ENCODE measurements at places on chromosomes 13 and 19. TPM values are rescaled to one million over a fixed set of nuclear protein-coding genes. Genes with fewer than 3 reads are reported as not detected.

- no peak for DNase-seq
These were observed 18.4 kb upstream of the RUBCNL start for GRCh38 chr13:46405457-46405856.

DNA sequence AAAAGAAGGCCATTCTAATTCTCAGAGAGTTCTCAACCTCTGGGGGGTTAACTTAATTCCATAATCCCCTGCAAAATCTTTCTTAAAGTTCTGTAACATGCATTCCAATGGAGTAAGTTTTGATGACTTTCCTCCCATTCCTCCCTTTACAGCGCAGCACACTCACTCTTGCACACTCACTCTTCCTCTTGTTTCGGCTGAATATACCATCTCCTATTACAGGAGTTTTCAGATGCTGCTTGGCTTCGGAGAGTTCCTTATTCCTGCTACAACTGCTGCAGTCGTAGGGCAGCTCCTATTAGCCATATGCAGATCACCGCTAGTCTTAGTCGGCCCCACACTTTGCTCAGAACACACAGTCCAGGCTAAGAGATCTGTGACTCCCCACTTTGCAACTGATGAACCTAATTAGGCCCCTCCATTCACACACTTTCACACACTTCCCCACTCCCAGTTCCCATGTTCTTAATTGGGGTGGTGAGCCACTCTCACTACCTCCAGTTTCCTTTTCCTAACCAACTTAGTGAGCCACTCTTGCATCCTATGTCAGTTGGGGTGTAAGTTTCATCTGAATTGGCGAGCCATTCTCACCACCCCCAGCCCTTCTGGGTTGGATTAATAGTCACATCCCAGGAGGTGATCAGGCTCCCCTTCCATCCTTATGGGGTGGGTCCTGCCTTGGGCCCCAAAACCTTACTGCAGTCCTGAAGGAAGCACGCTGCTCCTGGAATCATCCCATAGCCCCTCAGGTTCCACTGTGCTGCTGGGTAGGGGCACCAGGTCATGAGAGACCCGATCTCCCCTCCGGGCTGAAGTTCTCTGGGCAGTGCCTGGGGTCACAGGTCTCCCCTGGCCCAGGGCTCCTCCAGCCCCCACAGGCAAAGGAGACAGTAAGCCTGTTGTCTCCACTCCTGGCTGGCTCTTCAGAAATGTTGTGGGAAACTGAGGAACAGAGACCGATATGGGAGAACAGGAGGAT lies 53.9 kb downstream of the OR10H4 start:
- no peak for DNase-seq

DNA sequence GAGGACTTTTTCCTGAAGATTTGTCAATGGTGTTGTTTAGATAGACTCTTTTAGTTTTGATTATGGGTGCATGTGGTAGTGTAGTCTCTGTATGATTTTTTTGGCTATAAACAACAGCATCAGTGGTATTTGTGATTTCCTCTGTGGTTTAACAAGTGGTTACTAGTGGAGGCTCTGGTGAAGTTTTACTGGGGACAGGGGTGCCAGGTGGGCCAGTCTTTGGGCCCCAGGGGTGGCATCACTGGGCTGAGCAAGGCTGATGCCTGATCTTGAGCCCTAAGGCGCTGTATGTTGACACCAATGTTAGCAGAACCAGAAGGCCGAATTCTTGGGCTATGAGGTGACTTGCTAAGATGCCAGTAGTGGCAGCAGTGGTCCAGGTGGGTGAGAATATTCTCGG lies 811.4 kb downstream of the DACH1 start:
- no peak for DNase-seq

The LILRA1 gene
- not detected for total RNA-seq

GRCh38 chr13:21625366-21625765 lies 21.4 kb upstream of the MICU2 start:
- DNase-seq, result no peak

GRCh38 chr13:91825516-91825915 lies 427.1 kb downstream of the GPC5 start:
- DNase-seq, result no peak

GRCh38 chr13:93345770-93346169 lies 119.2 kb downstream of the GPC6 start:
- no peak for DNase-seq

DNA sequence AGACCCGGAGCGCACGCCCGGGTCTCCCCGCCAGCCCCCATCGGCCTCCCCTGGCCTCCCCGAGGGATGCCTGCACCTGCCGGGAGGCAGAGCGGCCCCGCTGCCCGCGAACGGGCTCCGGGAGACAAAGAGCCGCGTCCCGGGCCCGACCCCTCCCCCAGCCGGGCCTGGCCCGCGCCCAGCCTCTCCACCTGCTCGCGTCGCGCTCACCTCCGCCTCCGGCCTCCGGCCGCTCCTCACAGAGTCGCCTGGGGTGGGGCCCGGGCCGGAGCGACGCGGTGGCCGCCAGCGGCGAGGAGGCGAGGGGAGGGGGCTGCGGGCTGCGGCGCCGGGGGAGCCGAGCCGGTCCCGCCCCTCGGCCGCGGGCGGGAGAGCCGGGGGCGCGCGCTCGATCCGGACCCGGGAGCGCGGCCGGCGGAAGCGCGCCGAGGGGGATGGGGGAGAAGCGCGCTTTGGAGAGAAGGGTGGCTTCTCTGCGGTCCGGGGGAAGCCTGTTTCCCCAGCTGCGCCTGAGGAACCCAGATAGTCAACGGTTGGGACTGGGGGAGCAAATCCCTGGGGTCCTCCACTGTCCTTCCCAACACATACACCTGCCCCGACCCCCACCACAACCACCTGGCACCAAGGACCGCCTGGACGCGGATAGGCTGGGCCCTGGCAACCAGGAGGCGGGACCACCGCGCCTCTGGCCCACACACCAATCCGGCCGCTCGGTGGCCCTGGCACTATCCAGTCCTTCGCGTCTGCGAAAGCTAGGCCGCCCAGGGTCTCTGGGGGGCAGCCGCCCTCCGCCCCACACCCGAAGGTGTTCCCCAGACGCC lies at the start of gene PRR36:
Gene PRR36, minus strand, starts transcription at position 315 of the 821 bp plus-strand sequence. CDS start 701 bp downstream, outside the sequence.
- DNase-seq, result no peak

DNA sequence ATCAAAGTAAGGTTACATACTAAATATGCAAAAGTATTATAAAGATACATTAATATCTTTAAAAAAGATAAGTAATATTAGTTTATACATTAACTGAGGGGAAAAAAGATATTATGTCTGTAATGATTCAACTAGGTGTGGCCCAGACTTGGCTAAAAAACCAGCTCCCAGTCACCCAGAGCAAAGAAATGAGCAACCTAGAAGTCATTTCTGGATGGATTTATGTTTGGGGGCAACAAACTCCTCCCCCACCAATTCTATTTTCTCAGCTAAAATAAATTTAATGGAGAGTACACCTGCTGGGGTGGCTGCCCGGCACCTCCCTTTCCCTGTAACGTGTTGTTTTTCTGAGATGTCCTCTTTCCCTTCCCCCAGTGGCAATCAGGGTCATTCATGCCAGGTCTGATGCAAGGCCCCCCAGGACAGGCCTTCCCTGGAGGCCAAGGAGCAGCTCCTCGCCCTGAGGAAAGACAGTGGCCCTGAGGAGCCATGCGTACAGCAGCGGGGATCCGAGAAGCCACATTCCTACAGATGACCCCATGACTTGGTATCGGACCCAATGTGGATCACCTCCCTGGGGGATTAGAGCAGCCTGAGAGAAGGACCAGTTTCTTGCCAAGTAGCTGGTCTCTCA lies 78.6 kb upstream of the DOCK9 start:
- DNase-seq, result no peak

DNA sequence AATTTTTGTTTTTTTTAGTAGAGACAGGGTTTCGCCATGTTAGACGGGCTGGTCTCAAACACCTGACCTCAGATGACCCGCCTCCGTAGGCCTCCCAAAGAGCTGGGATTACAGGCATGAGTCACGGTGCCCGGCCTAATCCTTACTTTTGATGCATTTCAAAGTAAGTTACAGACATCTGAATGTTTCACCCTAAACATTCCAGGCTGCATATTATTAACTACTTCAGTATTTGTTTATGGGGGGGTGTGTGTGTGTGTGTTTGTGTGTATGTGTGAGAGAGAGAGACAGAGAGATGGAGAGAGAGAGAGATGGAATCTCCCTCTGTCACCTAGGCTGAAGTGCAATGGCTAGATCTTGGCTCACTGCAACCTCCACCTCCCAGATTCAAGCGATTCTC lies 13.1 kb downstream of the SULT2B1 start:
- no peak for DNase-seq

DNA sequence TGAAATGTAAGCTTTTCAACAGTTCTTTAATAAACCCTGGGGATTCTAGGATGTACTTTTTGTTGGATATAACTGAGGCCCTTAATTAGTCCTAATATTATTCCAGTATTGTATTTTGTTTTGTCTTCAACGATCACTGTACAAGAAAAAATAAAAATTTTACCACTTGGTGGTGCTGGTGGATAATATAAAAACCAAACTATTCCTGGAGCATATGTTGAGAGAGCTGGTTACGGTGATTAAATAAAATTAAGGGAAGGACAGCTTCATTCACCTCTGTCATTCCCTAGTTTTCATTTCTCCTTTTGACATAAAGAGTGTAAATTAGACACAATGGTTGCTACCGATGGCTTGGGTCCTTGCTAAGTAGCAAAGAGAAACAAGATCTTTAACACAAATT lies 598.6 kb upstream of the PCDH20 start:
- no peak for DNase-seq

DNA sequence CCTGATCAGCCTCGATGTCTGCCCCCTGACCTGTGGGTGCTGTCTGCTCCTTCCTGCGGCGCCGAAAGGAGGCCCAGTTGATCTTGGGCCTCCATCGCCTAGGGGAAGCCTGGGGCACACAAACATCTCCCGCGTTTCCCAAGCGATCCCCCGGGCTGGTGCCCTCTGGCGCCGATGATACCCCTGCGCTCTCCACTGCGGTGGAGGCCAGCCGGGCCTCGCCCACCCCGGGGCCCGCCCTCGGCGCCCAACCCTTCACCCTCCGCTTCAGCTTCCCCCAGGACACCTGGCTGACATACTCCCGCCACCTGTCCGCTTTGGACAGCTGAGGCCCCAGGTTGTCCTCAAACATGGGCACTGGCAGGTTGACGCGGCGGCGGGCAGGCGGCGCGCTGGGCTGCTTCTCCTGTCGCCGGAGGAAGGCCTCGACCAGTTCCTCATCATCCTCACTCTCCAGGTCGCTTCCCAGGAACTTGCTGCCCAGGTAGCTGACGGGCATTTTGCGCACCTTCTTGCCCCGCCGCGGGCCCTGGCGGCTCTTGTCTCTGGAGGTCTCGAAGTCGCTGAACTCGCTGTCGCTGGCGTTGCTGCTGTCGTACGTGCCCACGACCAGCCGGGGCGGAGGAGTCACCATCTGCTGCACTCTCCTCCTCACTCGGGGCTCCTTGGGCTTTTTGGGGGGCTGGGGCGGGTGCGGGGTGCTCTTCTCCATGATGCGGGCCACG lies 1.3 kb downstream of the CCDC8 start:
- no peak for DNase-seq

GRCh38 chr13:99386911-99387788 lies 80.0 kb upstream of the GPR183 start:
- DNase-seq, result peak; percentile 93

DNA sequence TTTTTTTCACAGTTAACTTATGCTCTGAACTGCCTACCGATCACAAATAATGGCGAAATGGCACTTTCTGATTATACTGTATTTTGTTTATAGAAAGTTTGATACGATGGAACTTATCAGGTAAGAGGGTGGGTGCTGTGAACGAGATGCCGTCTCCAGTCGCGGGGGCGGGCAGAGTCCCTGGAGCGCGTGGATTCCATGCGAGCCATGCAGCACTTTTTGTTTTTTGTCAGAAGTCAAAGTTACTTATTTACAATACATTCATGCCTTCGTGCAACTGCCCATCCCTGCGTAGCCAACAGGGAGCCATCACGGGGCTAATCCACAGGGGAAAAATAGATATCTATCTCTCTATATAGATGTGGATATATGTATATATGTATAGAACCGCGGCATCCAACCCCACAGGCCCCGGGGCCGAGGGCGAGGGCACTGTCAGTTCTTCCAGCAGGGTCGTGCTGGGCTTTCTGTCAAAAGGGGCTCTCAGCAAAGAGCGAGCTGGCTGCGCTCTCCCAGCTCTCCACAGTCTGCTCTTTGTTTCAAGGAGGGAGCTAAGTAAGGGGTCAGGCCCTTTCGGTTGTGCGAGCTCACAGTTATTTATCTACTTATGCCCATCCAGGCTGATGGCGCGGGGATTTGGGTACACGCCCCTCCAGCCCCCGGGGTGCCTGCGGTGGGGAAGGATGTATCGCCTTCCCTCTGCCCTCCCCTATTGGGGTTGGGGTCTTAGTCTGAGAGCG lies 3.4 kb downstream of the SLITRK1 start:
- DNase-seq, result no peak

GRCh38 chr13:100387416-100387815 lies 201.2 kb downstream of the GGACT start:
- DNase-seq, result no peak

GRCh38 chr13:105450784-105451183 lies 1084.7 kb downstream of the EFNB2 start:
- no peak for DNase-seq

GRCh38 chr13:39269411-39269810 lies 231.2 kb downstream of the NHLRC3 start:
- no peak for DNase-seq

DNA sequence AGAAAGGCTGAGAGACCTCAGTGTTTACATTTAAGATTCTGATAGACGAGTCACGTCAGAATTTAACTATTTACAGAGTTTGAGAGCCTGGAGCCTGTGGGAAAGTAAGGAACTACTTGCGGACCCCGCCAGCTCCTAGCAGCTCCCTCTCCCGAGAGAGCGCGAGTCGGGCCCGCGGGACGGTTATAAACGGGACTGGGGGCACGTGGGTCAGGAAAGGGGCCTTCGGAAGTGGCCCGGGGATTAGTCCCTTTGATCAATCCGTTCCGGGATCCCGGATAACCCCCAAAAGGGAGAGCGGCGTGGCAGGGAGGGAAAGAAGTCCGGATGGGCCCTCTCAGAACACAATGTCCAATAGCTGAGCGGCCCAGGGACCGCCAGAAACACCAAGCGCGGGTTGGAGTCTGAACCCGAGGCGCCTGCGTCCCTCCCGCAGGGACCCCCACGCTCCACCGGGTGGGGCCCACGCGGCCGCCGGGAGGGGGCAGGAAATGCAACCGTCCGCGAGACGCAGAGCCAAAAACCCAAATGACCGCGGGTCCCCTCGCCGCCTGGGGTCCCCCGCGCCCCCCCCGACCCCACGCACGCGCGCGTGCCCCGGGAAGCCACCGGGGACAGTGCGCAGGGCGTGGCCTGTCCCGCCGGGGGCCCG lies 3.6 kb downstream of the ZIC5 start:
- DNase-seq, result no peak

- no peak for DNase-seq
These were observed 799.8 kb upstream of the SLC10A2 start for GRCh38 chr13:103866048-103866447.

DNA sequence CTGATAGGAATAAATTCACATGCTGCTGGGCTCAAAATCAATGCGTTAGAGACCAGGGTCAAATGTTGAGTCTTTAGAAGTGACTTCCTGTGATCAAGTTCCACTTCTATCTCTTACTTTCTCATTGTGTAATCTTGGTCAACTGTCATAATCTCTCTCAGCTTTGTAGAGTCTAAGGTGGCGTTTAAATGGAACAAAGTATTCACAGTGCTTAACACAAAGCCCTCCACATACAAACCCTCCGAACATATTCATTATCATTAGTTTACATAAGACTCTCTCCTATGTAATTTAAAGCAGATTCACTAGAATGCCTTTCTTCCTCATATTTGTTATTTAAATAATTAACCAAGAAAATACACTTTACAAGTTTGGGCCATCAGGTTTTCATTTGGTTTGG lies 1044.1 kb downstream of the EFNB2 start:
- DNase-seq, result no peak
